ENCODE measurements at places on chromosomes 6 and 20.
A peak's percentile ranks its signal among the peaks of the same experiment; 100 is the strongest.

DNA sequence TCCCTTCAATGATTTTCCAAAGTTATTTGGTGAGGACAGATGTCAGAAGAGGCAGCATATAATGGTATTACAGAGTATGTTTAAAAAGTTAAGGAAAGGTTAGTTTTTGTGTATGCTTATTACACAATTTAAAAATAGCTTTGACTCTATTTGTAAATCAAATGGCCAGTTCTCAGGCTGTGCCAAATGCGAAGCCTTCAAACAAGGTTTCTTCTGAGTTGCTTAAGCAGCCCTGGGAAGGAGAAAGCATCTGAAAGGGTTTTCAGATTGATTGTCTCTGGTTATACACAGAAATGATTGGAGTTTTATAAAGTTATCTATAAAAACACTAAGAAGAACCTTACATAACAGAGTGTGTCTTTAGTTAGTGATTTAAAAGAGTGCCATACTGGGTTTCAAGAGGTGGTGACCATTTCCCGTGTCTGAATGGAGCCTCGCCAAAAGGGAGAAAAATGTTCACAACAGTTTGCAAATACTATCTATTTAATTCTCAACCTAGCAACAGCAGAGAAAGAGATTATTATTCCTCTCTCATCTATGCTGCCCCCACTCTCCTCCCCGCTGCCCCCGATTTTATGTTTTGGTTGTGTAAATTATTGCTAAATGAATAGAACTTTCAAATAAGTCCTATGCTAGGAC, 16.7 kb downstream of the CD109 start:
- no peak for DNase-seq

GRCh38 chr6:88611721-88612120, 351.7 kb downstream of the RNGTT start:
- no peak for DNase-seq

DNA sequence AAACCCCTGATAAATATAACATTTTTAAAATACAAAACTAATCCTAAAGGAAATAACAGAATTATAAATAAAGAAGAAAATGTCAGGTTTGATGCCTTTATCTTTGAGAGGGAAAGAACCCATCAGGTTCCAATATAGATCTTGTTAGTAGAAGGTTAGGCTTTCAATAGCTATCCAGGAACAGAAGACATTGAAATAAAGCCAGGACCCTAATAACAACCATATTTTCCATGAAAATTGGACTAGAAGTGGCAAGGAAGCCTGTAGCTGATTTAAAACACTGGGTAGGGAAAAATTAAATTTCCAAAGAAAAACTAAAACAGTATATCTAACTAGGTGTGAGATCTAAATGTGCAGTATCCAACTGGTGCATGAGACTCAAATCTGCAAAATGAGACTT, 185.2 kb upstream of the STXBP5 start:
- DNase-seq: no peak

GRCh38 chr6:80174900-80175572, 68.6 kb downstream of the BCKDHB start:
- peak; percentile 98 for DNase-seq

DNA sequence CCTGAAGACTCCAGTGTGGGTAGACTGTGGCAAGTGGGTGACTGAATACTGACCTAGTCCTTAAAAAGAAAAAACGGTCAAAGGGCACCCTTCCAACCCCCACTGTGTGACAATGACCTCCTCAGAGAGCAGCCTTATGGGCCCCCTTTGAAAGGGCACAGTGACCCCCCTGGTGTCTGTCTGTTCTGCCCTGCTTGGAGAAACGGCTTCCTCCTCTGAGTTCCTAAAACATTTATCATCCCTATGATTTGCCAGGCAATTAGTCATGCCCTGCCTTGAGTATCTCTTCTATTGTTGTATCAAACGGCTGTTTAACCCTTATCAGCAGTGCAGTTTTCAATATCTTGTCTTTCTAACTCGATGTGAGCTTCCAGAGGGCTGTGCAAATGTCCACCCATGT, 21.0 kb upstream of the STX16 start:
- DNase-seq: no peak

- peak; percentile 11 for DNase-seq
Observed at GRCh38 chr20:13772529-13772928, 12.2 kb downstream of the ESF1 start.

GRCh38 chr6:7171119-7171518, 63.4 kb downstream of the RREB1 start:
- no peak for DNase-seq

DNA sequence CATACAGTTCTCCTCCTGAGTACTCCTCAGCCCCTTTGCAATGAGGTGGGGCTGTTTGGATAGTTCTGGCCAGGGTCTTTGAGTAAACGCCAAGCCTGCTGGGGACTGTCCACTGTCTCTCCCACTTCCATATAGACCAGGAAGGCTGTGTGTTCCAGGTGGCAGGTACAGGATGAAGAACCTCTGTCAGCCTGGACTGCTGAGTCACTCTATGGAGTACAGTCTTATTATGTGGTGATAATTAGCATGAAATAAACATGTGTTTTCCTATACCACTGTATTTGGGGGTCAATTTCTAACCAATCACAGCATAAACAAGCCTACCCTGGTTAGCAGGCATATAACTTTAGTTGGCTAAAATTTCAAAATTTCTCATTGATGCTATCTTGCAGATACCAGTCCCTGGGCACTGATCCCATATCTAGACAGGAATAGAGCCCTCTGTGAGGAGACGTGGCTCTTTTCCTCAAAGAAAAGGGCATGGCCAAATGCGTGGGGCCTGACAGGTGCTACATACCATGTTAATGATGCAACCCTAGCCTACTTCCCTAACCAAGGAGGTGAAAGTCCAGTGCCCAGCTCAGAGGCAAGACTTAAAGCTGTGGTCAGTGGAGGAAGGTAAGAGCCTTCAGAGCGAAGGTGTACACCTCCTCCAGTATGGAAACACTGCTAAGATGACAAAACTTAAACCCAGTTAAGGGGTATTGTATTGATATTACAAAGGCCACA, 4.5 kb upstream of the ALDH8A1 start:
- DNase-seq: no peak

GRCh38 chr20:43799150-43799711, 72.4 kb upstream of the GTSF1L start:
- DNase-seq: peak; percentile 43

DNA sequence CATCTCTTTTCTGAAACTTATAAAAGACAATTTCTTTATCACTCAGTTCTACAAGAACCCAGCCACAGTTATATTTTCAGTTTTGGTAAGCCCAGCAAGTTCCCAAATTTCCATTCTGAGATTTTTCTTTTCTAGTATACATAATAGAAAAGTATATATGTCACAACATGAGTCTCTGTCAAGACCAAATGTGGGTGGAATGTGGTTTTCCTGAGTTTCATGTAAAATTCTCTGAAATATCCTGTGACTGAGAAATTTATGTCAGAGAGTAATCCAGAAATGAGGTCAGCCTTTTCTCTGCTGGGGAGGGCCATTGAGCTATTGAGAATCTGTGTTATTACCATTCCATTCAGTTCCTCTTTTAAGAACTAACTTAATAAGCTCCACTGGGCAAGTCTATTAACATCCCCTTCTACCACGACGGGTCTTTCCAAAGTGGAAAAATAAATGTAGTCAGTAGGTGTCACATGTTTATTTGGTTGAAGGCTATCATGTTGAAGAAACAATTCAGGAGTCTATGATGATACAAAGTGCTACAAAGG, 100.7 kb upstream of the HMGN3 start:
- peak; percentile 35 for DNase-seq

DNA sequence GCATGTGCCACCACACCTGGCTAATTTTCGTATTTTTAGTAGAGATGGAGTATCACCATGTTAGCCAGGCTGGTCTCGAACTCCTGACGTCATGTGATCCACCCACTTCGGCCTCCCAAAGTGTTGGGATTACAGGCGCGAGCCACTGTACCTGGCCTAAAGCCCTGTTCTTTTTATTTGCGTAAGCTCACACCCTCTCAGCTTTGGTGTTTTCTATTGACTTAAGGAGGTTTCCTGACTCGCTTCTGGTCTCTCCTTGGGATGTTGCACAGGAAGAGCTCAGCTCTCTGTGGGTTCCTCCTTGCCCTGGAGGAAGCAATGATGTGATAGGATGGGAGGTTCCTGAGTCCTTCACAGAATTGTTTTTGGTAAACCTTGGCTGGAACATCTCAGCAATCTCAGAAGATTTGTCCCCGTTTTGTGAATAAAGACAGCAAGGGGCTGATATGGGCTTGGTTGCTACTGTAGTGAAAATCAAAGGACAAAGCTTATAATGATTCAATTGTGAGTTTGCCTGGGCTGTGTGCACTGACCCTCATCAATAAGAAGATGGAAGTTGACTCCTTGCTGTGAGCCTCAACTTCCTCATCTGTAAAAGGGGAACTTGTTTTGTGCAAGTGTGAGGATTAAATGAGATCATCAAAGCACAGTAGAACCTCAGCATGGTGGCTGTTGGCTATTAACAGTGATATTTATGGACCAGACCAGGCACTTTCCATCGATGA, 27.0 kb downstream of the TOX2 start:
- peak; percentile 93 for DNase-seq

- no peak for DNase-seq
Observed at GRCh38 chr6:183668-184067, 108.6 kb upstream of the DUSP22 start.

DNA sequence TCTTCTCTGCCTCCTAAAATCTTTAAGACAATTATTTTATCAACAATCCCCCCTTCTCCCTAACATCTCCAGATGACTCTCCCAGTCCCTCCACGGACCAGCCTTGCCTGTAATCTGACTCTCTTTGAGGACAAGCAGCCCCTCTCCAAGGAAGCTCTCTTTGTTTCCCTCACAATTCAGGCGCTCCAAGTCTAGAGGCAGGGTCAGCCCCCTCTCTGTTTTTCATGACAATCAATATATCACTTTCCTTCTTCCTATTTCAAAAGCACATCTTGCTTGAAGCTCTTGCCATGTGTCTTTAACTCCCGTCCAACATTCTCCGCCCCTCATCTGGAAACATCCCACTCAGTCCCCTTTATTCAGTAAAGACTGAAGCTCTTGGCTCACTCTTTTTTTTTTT, 393.4 kb upstream of the SULF2 start:
- DNase-seq: no peak

GRCh38 chr6:139708337-139709199, 334.1 kb upstream of the CITED2 start:
- DNase-seq: no peak

- DNase-seq: no peak
Observed at GRCh38 chr6:69424581-69424980, 372.2 kb downstream of the LMBRD1 start.

- DNase-seq: peak; percentile 75
Observed at GRCh38 chr6:144343701-144344428, 58.7 kb downstream of the UTRN start.

DNA sequence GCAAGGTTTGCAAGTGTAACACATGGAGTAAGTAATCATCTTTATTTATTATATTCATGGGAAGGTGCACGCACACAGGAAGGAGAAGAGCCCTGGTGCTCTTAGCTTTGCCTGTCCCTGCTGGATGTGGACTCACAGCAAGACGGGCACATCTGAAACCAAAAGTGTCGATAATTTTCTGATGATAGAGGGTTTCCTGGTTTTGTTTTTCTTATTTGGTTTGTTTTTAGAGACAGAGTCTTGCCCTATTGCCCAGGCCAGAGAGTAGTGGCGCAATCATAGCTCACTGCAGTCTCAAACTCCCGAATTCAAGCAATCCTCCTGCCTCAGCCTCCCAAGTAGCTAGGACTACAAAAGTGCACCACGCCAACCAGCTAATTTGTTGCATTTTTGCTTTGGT, 7.8 kb upstream of the KHDC1L start:
- DNase-seq: peak; percentile 6

DNA sequence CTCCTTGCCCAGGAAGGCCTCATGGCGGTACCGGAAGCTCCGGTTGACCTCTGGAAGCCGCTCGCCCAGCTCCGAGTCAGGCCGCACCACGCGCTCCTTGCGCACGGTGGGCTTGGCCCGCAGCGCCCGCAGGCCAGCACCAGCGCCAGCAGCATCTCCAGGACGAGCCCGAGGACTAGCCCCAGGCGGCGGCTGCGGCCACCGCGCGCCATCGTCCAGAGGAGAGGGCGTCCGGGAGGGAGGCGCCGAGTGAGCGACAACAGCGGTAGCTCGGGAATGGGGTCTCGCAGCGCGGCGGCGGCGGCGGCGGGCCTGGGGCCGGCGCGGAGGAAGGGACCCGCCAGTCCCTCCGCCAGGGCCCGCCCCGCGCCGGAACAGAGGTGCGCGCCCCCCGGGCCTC, 27.6 kb upstream of the CGA start:
- DNase-seq: no peak

DNA sequence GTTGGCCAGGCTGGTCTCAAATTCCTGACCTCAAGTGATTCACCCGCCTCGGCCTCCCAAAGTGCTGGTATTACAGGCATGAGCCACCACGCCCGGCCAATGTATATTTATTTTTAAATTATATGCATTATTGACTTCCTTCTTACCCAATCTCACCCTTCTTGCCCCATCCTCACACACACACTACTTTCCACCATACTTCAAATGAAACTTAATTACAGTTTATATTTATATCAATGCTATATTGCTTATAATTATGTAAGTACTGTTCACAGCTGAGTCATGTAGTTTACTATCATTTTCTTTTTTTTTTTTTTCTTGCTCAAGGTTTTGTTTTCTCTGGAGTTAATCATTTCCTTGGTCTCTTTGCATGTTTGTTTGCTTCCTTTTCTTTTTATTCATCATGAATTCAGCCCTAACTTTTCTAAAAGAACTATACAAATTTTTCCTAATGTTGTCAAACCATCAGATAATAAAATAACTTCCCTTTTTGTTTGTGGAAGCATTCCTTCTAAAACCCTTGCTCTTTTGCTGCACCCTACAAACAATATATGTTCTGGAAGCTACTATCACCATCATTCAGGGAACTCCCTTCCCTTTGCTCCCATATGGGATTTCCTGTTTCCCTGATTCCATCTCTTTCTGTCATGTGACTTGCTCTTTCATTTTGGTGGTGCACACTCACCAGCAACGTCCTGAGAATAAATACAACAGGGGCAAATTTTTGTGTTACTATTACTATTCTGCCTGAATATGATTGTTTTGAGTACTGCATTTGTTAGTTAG, 201.7 kb upstream of the SASH1 start:
- no peak for DNase-seq

DNA sequence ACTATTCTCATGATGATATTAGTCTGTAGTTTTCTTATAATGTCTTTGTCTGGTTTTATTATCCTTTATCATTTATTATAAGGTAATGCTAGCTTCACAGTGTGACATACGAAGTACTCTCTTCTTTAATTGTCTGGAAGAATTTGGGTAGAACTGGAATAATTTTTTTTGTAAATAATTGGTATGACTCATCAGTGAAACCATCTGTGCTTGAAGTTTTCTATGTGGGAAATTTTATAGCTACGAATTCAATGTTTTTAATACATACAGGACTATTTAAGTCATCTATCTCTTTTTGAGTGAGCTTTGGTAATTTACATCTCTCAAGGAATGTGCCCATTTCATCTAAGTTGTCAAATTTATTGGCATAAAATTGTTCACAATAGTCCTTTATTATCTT, 86.3 kb downstream of the SOD2 start:
- no peak for DNase-seq

DNA sequence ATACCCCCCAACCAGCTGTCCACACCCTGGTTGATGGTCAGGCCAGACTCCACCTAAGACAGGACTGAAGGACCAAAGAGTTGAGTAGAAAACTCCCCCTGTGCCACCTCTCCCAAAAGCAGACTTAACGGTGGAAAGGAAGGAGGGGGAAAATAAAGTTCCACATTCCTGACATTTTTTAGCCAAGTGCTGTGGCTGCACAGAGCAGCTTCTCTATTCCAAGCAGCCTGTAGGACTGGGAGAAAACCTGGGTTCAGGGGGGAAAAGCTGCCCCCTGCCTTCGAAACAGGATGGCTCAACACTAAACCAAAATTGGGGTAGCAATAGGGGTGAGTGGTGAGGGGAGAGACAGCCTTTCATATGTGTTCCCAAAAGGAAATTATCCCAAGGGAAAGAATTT, 3.6 kb downstream of the TRAM2 start:
- no peak for DNase-seq

Measured in MV-4-11 (cell line).